Endothelial cell of umbilical vein (primary cell): ENCODE measurements at places on chromosomes 2 and 18.

- no peak overlapping the region for H3K27ac ChIP-seq
- H3K4me1 ChIP-seq: no peaks in the 10 kb centered on the region
Observed at GRCh38 chr2:60746318-60746717, 9.8 kb upstream of the PAPOLG start.

GRCh38 chr2:28327956-28328922, 64.4 kb upstream of the FOSL2 start:
- no peaks in the 10 kb centered on the region for H3K27me3 ChIP-seq
- H3K4me1 ChIP-seq: no peaks in the 10 kb centered on the region
- no peak overlapping the region for H3K27ac ChIP-seq
- H3K36me3 ChIP-seq: no peaks in the 10 kb centered on the region

- no peaks in the 10 kb centered on the region for H3K36me3 ChIP-seq
- H3K4me3 ChIP-seq: no peak overlapping the region
- peaks cover 22% of the 10 kb centered on the region for H3K4me1 ChIP-seq
- H3K27me3 ChIP-seq: no peaks in the 10 kb centered on the region
Observed at GRCh38 chr18:48693625-48694262, 154.9 kb downstream of the CTIF start.

GRCh38 chr18:72419914-72420313, 124.2 kb downstream of the CBLN2 start:
- H3K4me1 ChIP-seq: no peaks in the 10 kb centered on the region
- DNase-seq: no peak
- no peak overlapping the region for H3K4me3 ChIP-seq
- no peaks in the 10 kb centered on the region for H3K36me3 ChIP-seq

- no peaks in the 10 kb centered on the region for H3K27me3 ChIP-seq
- no peak overlapping the region for H3K27ac ChIP-seq
- no peak for DNase-seq
- no peaks in the 10 kb centered on the region for H3K36me3 ChIP-seq
Observed at GRCh38 chr18:23872701-23873550, 141.6 kb upstream of the TTC39C start.

DNA sequence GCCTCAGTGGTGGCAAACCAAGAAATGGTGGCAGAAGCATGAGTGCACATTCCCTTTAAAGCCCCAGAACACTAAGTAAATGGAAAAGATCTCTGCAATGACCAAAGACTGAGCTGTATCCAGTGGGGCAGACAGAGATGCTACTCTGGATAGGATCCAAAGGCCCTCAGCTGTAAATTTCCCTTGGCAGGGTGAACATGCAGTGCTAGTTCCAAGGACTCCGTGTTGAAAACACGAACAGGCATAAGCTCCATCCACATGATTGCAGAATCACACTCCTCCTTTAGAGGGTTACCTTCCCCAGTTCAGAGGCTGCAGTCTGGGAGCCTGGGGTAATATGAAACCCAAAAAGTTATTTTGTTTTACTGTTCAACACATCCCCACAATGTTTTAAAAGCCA, 98.6 kb upstream of the KLF7 start:
- H3K27me3 ChIP-seq: no peaks in the 10 kb centered on the region
- H3K27ac ChIP-seq: no peak overlapping the region
- H3K36me3 ChIP-seq: no peaks in the 10 kb centered on the region

GRCh38 chr2:189952536-189953109, 109.9 kb downstream of the MSTN start:
- H3K4me3 ChIP-seq: no peak overlapping the region
- peak; percentile 32 for DNase-seq
- H3K27me3 ChIP-seq: no peaks in the 10 kb centered on the region
- no peaks in the 10 kb centered on the region for H3K36me3 ChIP-seq
- H3K27ac ChIP-seq: peak overlapping the region; percentile 76

DNA sequence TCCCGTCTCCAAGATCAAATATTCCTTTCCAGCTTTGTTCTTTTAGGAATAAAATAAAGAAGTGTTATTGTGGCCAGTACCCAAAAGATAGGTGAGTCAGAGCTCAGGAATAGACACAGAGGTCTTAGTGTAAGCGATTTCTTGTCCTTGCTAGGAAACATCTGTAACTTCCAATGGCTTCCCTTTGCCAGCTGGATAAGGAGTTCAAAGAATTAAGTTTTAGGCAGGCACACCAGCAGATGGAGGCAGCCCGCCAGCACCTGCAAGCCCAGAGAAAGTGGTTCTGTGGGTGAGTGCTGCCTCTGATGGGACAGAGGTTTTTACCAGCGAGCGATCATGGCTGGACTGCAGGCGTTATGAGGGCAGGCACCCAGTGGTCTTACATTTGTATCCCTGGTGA, 125.4 kb downstream of the MGAT5 start:
- no peaks in the 10 kb centered on the region for H3K36me3 ChIP-seq
- H3K27ac ChIP-seq: peak overlapping the region; percentile 16
- no peak overlapping the region for H3K4me3 ChIP-seq
- DNase-seq: peak; percentile 70
- no peaks in the 10 kb centered on the region for H3K27me3 ChIP-seq
- peaks cover 6% of the 10 kb centered on the region for H3K4me1 ChIP-seq

DNA sequence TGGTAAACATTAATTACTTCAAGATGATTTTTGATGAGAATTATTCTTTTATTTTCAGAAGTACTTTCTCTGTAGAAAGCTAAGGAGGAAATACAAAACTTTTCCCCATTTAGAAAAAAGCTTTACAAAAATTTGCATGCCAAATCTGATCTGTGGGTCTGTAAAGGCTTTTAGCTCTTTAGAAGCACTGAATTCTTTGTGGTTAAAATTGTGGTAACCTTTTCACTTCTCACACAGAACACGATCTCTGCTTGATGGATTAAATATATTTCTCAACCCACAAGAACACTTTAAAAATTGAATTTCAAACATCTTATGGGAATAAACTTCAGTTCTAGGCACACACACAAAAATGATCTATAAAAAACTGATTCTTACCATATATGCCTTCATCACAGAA, 63.7 kb downstream of the VIL1 start:
- no peak for DNase-seq
- H3K36me3 ChIP-seq: peaks cover 2% of the 10 kb centered on the region
- no peaks in the 10 kb centered on the region for H3K27me3 ChIP-seq
- no peak overlapping the region for H3K27ac ChIP-seq
- H3K4me1 ChIP-seq: no peaks in the 10 kb centered on the region

- H3K27me3 ChIP-seq: peaks cover 10% of the 10 kb centered on the region
- H3K4me1 ChIP-seq: no peaks in the 10 kb centered on the region
- no peak overlapping the region for H3K27ac ChIP-seq
- DNase-seq: no peak
- no peaks in the 10 kb centered on the region for H3K36me3 ChIP-seq
Observed at GRCh38 chr18:12924616-12925015, 23.2 kb upstream of the SEH1L start.

DNA sequence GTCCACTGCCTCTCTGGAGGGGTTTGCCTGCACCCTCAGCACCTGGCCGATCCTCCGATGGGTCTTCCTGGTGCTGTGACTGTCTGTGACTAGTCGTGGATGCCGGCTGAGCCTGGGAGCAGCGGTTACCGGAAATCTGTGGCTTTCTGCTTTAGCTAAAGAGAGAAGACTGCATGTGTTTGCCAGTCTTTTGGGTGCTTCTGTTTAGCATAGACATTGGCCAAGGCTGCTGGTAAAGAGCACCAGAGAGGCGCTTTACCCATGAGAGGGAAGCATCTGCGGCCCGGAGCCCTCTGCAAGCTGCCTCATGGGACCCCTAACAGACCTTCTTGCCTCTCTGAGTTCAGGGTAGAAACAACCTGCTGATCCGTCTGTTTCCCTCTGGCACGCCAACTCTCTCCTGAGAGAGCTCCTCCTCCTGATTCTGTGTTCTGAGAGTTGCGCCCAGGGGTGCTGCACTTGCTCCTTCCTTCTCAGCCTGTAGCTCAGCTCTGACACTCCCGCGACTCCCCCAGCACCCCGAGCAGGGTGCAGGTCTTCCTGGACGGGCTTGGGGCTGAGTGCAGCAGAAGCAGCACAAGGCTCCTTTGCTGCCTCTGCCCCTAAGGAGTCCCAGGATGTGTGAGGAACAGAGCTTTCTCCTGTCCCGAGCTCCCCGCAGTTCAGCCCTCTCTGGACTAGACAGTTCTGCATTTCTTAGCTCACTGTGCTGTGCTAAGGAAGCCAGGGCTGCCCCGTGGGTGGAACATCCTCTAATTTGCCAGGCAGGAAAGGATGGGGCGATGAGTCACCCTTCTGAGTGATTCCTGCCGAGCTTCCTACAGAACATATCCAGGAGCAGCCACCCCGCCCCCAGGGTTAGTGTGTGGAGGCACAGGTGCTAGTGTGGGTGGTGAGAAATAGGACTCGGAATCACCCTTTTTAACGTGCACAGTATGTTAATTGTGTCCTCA, 203.2 kb downstream of the SH3RF3 start:
- H3K36me3 ChIP-seq: no peaks in the 10 kb centered on the region
- no peak overlapping the region for H3K4me3 ChIP-seq

DNA sequence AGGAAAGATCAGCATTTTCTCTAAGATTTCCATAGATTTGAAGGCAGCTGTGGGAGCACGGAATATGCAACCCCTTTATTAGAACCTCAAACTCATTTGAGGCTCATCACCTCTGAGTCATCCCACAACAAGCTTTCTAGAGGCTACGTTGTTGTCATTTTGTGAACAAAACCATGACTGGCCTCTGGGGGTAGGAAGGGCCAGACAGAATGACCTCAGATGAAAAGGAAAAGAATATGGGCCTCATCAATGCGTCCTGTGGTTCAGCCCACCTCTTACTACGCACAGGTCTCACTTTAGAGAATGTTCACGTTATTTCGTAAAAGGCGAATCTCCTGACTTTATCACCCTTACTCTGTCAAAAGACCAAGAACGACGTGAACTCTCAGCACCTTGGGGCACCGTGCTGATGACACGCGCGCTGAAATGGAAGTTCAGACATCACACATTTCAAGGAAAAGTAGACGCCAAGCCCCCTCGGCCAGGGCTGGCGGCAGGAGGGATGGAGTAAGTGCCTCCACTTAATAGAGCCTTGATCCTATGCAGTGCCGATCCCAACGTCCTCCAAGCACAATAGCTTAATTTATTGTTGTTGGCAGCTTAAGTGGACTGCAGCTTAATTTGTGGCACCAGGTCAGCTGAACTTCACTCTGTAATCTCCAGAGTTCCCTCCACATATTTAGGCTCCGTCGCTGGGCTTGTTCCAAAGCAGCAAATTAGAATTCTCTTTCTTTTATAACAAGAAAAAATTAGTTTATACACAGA, 208.3 kb downstream of the EIPR1 start:
- no peaks in the 10 kb centered on the region for H3K27me3 ChIP-seq
- no peaks in the 10 kb centered on the region for H3K4me1 ChIP-seq
- no peak overlapping the region for H3K4me3 ChIP-seq
- peak; percentile 29 for DNase-seq
- no peak overlapping the region for H3K27ac ChIP-seq

DNA sequence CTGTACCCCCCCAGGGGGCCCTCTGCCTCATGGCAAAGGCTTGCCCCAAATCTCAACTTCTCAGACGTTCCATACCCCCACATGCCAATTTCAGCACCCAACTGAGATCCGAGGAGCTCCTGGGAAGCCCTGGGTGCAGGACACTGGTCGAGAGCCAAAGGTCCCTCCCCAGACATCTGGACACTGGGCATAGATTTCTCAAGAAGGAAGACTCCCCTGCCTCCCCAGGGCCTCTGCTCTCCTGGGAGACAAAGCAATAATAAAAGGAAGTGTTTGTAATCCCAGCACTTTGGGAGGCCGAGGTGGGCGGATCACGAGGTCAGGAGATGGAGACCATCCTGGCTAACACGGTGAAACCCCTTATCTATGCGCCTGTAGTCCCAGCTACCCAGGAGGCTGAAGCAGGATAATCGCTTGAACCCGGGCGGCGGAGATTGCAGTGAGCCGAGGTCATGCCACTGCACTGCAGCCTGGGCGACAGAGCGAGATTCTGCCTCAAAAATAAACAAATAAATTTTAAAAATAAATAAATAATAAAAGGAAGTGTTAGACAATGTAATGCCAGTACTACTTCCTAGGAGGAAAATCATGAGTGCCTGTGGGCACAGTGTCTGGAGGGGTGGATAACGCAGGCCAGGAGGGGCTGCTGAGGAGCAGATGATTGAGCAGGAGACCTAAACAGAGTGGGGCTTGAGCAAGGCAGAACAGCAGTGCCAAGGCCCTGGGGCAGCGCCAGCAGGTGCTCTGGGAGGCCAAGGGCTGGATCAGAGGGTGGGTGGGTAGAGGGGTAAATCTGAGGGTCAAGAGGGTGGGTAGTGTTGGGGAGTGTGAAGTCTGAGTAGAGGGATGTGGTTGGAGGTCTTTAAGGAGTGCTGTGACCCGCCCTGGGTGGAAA, 4.0 kb downstream of the ALPP start:
- no peak overlapping the region for H3K27ac ChIP-seq
- no peaks in the 10 kb centered on the region for H3K4me1 ChIP-seq
- H3K27me3 ChIP-seq: peaks cover 45% of the 10 kb centered on the region
- H3K36me3 ChIP-seq: no peaks in the 10 kb centered on the region

DNA sequence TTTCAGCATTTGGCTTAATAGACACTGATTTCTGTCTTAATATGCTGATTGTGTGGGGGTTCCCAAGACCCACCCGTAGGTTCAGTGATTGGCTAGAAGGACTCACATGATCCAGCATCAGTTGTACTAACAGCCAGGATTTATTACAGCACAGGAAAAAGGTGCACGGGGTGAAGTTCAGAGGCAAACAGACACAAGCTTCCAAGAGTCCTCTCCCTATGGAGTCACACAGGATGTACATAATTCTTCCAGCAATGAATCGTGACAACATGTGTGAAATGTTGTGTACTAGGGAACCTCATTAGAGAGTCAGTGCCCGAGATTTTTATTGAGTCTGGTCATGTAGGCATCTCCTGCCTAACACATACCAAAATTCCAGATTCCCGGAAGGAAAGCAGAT, 52.8 kb downstream of the GALNT1 start:
- peaks cover 25% of the 10 kb centered on the region for H3K4me1 ChIP-seq
- H3K4me3 ChIP-seq: no peak overlapping the region
- H3K36me3 ChIP-seq: no peaks in the 10 kb centered on the region
- DNase-seq: peak; percentile 42
- peak overlapping the region; percentile 67 for H3K27ac ChIP-seq
- H3K27me3 ChIP-seq: no peaks in the 10 kb centered on the region

GRCh38 chr2:43269074-43269572, 42.7 kb upstream of the ZFP36L2 start:
- H3K36me3 ChIP-seq: no peaks in the 10 kb centered on the region
- peak; percentile 98 for DNase-seq
- H3K4me3 ChIP-seq: no peak overlapping the region
- no peaks in the 10 kb centered on the region for H3K27me3 ChIP-seq
- H3K27ac ChIP-seq: peak overlapping the region; percentile 84

- H3K27ac ChIP-seq: no peak overlapping the region
- no peaks in the 10 kb centered on the region for H3K27me3 ChIP-seq
- peak; percentile 33 for DNase-seq
- H3K36me3 ChIP-seq: no peaks in the 10 kb centered on the region
- H3K4me1 ChIP-seq: peaks cover 25% of the 10 kb centered on the region
Observed at GRCh38 chr2:191933307-191934105, 86.6 kb upstream of the CAVIN2 start.

DNA sequence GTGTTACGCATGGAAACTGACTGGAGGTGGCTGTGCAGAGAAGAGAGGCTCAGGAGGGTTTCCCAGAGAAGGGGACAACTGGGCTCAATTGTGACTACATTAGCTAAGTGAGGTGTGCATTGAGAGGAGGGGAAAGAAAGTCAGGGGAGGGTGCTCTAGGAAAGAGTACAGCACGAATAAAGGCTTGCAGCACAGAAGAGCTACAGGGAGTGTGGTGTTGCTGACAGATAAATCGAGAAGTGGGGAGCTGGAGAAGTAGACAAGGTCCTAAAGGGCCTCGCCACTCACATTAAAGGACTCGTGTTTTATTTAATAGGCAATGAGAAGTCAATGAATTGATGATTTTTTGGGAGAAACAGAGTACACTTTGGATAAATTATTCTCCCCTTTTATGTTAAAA, 65.7 kb upstream of the CTAGE1 start:
- no peaks in the 10 kb centered on the region for H3K27me3 ChIP-seq
- no peak overlapping the region for H3K27ac ChIP-seq
- H3K36me3 ChIP-seq: no peaks in the 10 kb centered on the region

- H3K27me3 ChIP-seq: no peaks in the 10 kb centered on the region
- DNase-seq: no peak
- no peak overlapping the region for H3K4me3 ChIP-seq
- no peak overlapping the region for H3K27ac ChIP-seq
- no peaks in the 10 kb centered on the region for H3K36me3 ChIP-seq
Observed at GRCh38 chr2:119745566-119745965, 14.2 kb upstream of the PTPN4 start.
